ENCODE measurements at places on chromosomes 3 and 15. TPM values are rescaled to one million over a fixed set of nuclear protein-coding genes. Genes with fewer than 3 reads are reported as not detected.

- DNase-seq, result no peak
Observed at GRCh38 chr15:73909651-73910050, 16.6 kb upstream of the LOXL1 start.

GRCh38 chr3:186094696-186095425 lies 14.0 kb downstream of the ETV5 start:
- DNase-seq, result no peak

DNA sequence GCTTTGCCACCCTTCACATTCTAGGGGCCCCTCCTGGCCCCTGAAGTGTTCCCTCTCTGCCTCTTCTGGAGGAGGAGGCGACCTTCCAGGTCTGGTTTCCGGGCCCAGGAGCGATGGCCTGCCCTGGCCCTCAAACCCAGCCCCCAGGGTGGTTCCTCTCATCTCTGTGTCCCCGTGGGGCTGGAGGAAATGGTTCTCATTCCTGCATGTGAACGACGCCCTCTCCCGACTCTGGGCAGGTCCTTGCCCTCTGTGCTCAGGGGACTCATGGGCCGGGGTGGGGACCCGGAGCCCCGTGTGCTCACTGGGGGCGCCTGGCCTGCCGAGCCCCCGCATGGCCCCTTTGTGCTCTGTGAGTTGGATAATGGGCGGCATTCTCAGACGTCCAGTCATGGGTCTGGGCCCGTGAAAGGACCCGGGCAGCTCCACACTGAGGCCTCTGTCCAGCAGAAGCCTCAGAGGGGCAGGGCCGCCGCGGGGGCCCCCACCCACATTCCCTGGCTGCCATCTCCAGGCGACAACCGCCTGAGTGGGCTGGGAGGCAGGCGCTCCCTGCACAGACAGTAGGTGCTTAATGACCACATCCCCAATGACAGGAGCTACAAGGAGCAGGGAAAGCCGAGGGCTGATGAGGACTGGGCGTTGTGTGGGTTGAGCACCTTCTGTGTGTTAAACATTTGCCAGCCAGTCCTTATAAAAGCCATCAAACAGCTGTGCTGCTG lies 5.5 kb upstream of the PLXND1 start:
- peak; percentile 88 for DNase-seq

DNA sequence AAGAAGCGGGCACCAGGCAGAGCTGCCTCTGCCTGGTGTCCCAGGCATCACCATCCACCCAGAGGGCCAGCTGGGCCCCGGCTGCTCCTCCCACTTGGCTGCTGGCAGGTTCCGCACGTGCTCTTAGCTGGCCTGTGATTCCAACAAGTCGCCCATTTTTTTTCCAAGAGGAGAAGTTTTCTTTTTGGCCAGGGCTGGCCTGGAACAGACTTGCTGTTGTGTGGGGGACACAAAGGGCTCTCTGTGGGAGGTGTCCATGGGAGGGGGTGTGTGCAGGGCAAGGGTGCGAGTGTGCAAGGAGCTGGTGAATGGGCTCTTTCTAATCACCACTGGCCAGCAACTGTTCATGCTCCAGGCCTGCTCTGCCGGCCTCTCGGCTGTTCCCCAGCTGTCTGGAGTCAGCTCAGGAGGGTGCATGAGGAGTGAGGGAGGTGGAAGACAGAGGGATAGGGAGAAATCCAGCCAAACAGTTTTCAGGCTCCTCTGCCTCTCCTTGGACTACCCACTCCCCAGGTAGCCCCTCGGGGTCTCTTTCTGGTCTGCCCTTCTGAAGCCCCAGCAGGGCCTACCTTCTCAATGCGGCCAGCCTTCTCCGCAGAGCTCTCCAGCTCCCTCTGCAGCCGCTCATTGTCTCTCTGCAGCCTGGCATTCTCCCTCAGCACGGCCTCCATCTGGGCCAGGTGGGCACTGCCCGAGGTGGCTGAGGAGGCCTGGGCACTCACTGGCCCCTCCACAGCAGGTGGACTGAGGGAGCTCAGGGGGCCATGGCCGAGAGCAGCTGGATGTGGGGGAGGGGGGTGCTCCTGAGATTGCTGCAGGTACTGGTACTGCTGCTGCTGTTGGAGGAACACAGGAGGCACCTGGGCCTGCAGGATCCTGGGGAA lies 7.1 kb downstream of the AMOTL2 start:
- peak; percentile 28 for DNase-seq

DNA sequence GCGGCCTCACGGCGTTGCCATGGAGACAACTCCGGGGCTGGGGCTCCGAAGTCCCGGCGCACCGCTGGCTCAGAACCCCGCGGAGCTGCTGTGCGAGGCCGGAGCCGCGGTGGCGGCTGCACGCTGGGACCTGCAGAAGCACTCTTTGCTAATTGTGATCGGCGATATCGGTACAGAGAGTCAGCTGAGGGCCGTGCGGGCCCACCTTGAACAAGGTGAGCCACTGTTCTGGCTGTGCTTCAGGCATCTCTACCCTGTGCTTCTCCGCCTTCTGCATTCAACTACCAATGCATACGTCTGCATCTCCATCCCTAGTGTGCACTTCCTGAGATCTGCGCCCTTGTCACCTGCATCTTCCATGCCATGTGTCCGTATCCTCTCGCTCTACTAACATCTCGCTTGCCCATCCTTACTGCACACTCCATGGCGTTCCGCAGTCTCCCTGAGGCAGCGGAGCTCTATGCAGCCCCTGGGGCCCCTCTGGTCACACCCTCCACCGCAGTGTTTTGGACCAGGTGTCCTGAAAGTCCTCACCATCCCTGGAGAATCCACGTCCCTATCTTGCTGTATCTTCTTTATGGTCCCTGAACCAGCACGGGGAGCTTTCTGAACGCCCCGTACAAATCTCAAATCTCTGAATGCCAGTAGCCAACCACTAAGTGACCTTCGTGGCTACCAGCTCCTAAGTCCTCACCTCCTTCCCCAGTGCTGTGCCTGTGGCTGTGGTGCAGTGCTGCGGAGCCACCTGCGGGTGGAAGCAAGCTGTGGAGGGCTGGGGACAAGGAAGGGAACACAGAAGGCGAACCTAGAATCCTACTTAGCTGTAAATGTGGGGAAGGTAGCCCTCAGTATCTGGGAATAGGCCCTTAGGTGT lies 6.2 kb upstream of the MAP1A start:
- DNase-seq, result peak; percentile 63

DNA sequence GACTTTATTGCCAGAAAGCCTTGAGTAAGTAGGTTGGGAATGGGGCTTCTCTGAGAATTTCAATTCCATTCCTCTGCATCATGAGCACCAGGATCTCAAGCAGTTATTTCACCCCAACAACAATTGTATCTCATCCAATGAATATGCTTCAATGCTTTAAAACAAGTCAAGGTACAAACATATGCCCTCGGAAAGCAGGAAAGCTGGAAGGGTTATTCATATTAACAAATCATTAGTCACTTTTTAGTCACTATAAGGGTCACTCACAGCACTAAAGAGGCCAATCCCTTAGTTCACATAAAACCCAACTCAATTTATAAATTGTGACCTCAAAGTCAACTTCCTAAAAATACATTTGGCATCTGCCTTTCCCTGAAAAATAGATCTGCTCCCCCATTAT lies 16.2 kb downstream of the MB21D2 start:
- DNase-seq, result no peak

DNA sequence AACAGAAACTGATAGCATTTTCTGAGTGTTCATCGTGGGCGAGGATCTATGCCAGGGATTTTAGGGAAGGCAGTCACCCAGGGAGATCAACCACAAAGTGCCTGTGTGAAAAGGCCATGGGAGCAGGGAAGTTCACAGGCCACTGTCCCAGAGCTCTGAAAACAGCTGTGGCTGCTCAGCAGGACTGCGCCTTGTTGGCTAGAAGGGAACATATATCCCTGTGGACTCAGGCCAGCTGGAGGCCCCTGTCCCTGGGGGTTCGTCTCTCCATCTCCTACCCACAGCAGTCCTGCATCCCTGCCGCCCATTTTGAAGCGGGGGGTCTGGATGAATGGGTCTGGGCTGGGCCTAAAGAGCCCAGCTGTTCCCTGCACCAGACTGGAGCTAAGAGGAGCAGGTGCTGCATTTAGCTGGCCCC lies 27.8 kb downstream of the PPCDC start:
- DNase-seq, result no peak

DNA sequence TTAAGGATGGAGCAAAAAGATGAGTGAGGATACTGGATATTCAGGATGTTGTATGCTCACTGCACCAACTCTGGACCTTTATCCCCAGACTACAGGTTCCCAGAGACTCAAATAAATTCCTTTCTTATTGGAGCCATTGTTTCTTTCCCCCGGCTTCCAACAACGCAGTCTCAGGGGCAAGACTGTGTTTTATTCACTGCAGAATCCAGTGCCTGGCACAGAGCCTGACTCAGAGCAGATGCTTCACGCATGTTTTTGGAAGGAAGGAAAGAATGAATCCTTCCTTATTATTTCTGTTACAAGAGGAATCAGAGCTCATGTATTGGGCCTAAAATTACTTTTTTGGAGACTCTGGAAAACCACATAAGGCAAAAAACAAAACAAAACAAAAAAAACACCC lies 96.0 kb upstream of the VGLL4 start:
- no peak for DNase-seq

DNA sequence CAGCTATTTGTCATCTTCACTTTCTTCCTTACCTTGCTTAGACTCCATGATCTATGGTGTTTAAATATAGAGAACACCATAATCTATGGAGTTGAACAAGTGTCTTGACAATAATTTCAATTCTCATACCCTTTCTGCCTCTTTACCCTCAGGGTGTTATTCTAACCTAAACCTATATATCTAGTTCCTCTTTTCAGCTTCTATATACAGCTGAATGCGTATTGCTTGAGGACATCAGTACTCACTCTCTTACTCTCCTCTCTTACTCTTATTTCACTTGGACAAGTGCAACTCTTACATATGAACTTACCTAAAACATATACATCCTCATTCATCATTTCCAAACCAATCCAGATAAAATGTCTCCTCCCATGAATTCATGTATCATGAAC lies 187.1 kb downstream of the RAP2B start:
- DNase-seq, result no peak

DNA sequence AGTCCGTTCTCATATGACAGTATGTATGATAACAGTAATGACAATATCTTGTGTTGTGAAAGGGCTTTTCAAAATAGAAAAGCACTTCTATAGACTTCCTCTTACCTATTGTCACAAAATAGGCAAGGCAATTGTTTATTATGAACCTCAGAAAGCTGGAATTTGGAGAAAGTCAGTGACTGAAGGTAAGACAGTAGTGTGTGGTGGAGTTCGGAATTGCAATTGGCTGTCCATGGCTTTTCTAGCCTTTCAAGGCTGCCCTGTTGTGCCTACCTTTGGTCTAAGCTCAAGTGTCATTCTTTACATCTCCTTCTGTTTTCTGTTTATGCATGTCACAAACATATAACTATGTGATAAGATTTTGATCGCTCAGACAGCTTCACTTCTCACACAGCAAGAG lies 219.3 kb upstream of the NR2E3 start:
- no peak for DNase-seq

LRRC2 gene
- total RNA-seq, result 2.6 TPM

P2RY13 gene
- not detected for total RNA-seq

STAG1 gene
- 31.2 TPM for total RNA-seq

DAZL gene
- 21.7 TPM for total RNA-seq

SPSB4 gene
- total RNA-seq, result 6.0 TPM
